ENCODE measurements at places on chromosomes 3 and 15.

GRCh38 chr15:87038404-87038803 lies 958.7 kb downstream of the AGBL1 start:
- no peak for DNase-seq

- DNase-seq = no peak
These were observed 5.9 kb upstream of the TKT start for GRCh38 chr3:53261712-53262111.

- DNase-seq = no peak
These were observed 246.2 kb downstream of the LRTM1 start for GRCh38 chr3:54681706-54682105.

GRCh38 chr3:152558386-152558785 lies 276.5 kb upstream of the P2RY1 start:
- no peak for DNase-seq

GRCh38 chr3:16460886-16461285 lies 52.6 kb downstream of the RFTN1 start:
- no peak for DNase-seq

GRCh38 chr3:35971686-35972085 lies 332.4 kb downstream of the ARPP21 start:
- DNase-seq = no peak

GRCh38 chr3:123854905-123855304 lies 29.2 kb downstream of the MYLK start:
- no peak for DNase-seq

DNA sequence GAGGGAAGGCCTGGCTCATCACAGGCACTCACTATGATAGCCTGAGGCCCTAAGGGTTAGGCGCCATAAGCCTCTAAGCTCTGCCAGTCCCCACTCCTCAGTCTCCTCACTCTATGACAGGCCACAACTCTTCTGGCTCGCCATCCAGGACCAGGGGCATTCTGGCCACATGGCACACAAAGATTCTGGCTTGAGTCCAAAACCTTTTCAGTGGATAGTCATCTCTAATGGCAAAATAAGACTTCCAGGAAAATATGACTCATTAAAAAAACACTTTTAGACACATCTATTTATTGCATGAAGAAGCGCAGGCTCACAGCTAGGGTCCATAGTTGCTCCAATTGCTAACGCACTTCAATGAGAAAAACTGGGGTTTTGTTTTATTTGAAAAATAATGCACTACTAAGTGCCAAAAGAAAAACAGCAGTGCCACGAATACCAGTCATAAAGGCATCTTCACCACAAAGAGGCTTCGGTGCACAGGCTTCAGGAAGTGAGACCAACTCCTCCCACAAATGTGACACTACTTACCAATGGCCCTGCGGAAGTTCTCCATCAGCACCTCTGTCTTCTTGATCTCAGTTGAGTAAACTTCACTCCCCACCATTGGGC lies 11.1 kb downstream of the RUVBL1 start:
- peak; percentile 32 for DNase-seq

DNA sequence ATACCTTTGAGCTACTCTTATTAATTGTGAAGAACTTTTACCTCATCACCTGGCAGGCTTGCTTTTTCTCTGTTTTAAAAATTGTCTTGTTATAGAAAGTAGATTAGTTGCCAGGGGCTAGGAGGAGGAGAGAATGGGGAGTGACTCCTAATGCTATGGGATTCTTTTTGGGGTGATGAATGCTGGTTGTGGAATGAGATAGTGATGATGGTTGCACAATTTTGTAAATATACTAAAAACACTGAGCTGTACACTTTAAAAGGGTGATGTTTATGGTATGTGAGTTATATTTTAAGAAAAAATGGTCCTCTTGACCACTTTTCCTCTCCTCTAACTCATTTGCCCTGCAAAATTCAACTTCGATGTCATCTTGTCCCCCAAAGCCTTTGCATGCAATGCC lies 31.8 kb upstream of the LRIG1 start:
- DNase-seq = no peak

DNA sequence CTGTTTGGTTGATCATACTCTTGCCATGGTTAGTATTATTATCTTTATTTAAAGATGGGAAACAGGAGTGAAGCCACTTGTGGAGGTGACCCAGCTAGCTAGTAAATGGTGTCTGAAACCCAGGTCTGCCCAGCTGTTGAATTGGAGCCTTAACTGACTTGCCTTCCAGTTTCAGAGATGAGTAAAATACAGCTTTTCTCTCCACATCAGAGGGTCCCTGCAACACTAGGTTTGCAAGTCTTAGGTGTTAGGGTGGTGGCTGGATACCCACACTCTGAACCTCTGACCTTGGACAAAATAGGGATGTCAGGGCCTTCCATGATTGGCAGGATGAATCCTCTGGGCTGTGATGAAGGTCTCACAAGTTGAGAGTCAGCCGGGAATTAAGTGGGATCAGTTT lies 4.1 kb downstream of the FLNB start:
- DNase-seq = no peak

DNA sequence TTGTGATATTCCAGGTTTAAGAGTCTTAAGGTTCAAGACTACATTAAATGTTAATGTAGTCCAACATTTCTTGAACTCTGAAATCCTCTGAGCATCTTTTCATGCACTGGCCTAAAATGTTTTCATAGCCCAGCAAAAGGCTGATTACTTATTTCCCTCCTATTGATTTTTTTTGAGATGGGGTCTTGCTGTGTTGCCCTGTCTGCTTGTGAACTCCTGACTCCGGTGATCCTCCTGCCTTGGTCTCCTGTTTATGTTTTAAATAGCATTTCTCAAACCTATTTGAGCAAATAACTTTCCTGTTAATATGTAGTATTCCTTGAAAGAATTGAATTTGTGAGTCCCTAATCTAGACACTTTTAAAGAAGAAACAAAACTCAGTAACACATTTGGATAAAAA lies 133.5 kb downstream of the IGF1R start:
- DNase-seq = no peak

DNA sequence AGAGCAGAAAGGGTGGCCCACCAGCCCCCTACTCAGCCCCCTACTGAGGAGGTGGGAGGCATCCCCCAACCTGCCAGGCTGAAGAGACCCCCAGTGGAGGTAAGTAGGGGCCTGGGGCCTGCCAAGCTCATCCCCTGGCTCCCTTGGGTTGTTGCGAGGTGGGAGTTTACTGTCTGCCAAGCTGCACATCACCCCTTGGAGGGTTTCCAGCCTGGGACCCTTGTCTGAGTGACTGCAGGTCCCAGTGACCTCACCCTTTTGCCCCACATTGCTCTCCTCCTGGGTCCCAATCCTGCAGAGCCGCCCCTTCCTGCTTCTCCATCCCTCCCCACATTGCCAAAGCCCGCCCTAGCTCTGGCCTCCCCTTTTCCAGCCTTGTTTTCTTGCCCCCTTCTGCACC lies 1.0 kb upstream of the ALS2CL start:
- DNase-seq = no peak

DNA sequence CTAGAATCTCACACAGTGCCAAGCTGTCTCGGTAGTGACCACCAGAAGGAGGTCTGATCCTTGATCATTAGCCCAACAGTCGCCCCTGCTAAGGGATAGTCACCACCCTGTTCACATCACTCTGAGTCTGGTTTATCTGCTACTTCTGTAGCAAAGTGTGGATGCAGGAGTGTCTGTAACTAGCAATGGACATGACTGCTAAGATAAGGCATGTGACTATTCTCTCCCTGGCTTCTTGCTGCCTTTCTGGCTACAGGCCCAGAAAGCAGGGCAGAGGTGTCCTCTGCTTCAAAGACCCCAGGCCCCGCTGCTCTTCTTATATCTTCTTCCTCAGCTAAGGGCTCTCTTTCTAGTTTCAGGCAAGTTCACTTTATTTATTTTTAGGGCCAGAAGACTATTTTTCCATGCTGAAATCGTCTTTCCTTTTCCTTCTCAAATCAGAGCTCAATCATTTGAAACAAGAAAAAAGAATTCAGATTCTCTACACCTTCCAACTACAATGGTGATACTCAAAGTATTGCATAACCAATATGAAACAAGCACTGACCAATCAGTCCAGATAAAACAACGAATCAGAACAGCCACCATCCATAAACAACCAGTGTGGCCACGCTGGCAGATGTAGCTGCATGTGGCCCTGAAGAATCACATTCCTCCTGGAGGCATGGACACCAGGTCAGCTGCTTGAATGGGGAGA lies 8.0 kb upstream of the KNG1 start:
- no peak for DNase-seq

- no peak for DNase-seq
These were observed 19.7 kb downstream of the GPR171 start for GRCh38 chr3:151183265-151183671.

DNA sequence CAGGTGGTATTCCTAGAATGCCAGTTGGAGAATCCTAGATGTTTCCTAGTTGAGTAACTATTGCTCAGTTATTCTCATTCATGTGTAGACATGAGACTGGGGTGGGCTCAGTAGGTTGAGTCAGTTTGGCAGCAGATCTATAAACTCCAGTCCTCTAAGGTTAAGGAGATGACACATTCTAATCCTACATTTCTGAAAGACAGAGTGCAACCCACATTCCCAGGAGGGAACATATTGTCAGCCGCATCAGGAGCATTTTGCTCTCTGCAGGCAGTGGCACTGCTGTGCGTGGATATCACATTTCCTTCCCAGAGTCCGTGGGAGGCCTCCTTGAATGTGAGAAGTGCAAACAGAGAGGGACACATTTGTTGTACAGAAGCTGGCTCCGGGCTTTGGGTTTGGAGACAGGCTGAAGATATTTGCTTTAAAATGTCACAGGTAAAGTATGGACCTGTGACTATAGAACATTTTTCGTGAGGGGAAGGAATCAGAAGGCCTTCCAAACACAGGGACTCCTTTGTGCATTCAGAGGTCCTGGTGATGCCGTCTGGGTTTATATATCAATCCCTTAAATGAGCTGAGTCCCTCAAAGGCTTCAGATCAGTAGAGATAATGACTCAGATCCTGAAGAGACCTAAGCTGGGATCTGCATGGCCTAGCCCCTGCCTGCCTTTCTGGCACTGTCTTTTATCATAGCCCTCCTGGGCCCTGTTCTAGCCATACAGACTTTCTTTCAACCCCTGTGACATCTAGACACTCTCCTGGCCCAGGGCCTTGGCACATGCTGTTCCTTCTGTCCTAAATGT lies 156.5 kb downstream of the CADPS start:
- no peak for DNase-seq

DNA sequence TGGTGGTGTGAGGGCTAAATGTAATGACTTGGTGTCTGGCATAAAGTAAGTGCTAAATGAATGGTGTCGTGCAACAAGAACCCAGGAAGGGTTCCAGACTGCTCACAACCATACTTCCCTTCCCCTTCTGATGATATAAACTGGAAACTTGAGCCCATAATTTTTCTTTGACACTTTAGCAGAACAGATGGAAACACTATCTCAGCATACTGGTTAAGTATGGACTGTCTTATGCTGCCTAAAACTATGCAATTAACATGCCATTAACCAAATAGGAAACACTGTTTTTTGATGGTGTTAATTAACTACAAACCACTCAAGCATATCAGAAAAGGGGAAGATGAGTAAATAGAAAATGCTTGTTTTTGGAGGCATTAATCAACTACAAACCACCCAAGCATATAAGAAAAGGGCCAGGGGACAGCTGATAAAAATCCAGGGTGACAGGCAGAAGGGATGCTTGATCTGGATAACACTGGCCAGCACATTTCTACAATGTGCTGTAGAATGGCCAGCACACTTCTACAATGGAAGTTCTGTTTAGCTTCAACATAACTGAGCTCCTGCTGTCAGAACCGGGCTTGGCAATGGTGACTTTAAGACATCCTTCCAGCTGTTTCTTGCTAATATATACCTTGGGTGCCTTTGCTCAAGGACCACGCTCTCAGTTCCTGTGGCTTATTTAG lies 85.5 kb upstream of the FAM3D start:
- no peak for DNase-seq

GRCh38 chr15:51386029-51386428 lies 44.6 kb downstream of the GLDN start:
- no peak for DNase-seq

DNA sequence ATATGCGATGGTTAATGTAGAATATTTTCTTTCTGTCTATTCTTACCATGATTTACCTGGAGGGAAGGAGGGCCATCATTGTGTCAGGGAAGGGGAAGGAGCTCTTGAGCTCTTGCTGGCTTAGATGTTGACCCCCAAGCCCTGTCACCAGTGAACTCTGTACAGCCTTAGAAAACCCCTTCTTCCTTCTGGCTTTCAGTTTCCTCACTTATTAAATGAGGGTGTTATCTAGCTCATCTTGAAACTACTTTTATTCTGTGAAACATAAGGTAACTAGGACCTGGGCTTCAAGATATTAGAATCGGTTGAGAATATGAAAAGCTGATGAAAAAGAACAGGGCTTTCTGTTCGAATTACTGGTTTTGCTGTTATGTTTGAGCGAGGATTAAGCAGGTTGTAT lies 25.1 kb upstream of the UTS2B start:
- no peak for DNase-seq

DNA sequence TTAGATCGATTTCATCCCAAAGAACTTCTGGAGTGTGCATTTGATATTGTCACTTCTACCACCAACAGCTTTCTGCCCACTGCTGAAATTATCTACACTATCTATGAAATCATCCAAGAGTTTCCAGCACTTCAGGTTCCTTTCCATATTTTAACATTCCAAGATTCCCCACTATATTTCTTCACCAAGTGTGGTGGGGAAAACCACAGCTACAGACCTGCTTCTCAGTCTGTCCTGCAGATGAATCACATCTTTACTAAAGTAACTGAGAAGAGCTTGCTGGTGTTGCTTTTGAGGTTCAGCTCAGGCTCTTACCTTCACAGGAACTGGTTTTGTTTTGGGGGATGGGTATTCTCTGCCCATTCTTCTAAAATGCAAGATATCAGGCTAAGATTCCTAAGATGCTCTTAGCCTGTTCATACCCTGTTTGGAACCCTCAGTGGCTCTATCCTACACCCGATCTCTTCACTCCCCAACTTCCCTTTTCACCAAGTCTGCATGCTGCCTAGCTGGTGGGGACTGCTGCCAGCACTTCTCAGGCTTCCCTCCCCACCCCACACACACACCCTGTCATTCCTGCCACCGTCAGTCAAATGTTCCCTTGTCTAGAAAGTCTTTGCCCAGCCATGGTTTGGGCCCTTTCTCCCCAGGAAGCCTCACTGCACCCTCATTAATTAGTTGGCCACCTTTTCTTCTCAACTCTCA lies 30.8 kb downstream of the SRP14 start:
- DNase-seq = no peak

DNA sequence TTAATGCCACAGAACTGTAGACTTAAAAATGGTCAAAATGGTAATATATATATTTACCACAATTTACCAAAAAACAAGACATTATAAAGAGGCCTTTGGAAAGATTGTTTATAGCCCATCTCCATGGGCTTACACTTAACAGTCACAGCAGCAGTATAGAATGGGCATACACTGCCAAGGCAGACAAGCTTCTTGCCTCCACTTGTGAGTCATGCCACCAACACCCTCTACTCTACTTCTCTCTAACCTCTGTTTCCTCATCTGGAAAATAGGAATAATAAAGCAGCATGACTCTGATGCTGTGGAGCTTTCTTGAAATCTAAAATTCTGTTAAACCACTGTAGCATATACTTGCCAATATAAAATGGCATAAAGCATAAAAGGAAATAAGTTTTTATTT lies 14.4 kb upstream of the GPR156 start:
- DNase-seq = no peak

GRCh38 chr3:181630853-181631252 lies 80.9 kb upstream of the SOX2 start:
- DNase-seq = no peak

GRCh38 chr3:37970802-37971201 lies 19.8 kb upstream of the VILL start:
- no peak for DNase-seq
